Fibroblast of gingiva (primary cell): ENCODE measurements at places on chromosomes 5 and 9.
A peak's percentile ranks its signal among the peaks of the same experiment; 100 is the strongest.

DNA sequence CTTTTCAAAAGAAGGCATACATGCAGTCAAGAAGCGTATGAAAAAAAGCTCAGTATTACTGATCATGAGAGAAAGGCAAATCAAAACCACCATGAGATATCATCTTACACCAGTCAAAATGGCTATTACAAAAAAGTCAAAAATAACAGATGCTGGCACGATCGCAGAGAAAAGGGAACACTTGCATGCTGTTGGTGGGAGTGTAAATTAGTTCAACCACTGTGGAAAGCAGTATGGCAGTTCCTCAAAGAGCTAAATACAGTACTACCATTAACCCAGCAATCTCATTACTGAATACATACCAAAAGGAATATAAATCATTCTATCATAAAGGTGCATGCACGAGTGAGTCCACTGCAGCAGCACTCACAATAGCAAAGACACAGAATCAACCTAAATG lies 24.5 kb downstream of the RETREG1 start:
- no peak for DNase-seq

- peak; percentile 93 for DNase-seq
Observed at GRCh38 chr5:147554261-147554817, 44.5 kb upstream of the DPYSL3 start.

DNA sequence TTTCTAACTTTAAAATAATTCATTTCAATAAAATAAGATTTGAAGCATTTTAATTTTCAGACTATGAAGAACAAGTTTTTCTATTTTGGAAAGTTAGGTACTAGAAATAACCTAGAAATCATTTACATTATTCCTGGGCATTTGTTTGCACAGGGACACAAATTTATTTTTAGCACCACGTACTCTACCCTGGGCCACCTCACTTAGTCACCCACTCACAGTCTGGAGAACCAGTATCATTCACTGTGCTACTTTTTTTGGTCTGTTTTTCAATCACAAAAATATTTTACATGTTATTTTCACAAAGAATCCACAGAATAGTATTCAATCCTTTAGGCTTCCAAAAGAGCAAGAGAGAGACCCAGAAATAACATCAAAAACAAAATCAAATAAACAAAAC lies 128.6 kb upstream of the ACOT12 start:
- no peak for DNase-seq

DNA sequence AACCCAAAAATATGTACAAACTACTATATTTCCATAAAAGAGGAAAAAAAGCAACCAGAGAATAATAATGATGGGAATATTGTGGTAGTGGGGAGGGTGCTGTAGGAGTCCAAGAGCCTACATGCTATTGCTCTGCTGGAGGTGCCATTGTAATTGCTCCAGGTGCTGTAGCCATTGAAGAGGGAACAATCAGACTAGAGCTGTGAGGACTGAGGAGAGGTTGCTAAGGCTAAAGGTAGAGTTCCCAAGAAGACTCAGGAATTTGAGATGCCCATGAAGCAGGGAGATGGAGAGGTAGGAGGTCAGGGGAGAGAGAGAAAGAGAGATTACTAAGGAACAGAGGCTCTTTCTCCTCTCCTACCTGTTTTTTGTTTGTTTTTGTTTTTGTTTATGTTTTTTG lies 394.0 kb downstream of the DMRTA1 start:
- DNase-seq = no peak

DNA sequence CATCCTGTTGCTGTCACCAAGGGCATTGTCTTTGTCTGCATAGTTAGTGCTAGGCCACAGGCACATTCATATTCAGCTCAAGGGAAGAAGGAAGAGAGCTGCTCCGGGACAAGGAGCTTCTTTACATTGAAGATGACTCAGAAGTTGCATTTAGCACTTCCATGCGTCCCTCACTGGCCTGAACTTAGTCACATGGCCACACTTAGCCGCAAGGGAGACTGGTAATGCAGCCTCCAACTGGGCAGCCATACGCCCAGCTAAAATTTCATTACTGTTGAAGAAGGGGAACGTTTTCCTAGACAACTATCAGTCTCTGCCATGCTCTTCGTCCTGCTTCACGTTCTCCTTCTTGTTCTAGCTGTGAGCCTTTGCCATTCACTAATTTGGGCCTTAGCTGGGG lies 20.0 kb downstream of the ACTL7B start:
- no peak for DNase-seq

DNA sequence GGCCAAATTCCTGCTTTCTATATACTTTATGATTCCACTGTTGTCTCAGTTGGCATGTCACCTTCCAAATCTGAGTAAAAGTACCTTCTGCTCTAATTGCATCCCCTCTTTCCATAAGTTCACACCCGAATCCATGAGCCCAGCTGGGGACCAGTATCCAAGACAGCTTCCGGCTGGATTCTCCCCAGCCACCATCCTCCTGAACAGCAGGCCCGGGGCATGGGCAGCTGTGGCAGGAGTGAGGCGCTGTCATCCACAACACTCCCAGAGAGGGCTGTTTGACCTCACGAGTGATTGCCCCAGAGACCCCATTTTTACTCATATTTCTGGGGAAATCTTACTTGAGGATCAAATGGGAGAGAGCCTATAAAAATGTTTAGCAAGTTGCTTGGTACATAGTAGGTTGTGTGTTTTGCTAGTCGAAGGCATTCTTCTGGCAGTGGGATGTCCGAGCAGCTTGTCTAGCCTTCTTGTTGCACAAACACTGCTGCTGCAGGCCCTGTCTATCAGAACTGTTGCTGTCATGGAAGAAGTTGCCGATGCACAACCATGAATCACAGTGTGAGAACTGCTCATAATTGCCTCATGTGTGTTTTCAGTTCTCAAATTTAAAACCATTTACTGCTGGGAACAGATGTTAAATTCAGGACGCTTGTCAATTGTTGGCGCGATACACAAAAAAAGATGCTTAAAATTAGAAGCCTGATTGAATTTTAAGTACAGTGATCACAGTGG lies 93.8 kb downstream of the HSPA4 start:
- no peak for DNase-seq

- no peak for DNase-seq
Observed at GRCh38 chr5:94470802-94471201, 147.6 kb downstream of the KIAA0825 start.
